ENCODE measurements at places on chromosomes 3 and 15. TPM values are rescaled to one million over a fixed set of nuclear protein-coding genes. Genes with fewer than 3 reads are reported as not detected.

GRCh38 chr3:111819927-111820326 lies 39.1 kb upstream of the PHLDB2 start:
- no peak for DNase-seq

DNA sequence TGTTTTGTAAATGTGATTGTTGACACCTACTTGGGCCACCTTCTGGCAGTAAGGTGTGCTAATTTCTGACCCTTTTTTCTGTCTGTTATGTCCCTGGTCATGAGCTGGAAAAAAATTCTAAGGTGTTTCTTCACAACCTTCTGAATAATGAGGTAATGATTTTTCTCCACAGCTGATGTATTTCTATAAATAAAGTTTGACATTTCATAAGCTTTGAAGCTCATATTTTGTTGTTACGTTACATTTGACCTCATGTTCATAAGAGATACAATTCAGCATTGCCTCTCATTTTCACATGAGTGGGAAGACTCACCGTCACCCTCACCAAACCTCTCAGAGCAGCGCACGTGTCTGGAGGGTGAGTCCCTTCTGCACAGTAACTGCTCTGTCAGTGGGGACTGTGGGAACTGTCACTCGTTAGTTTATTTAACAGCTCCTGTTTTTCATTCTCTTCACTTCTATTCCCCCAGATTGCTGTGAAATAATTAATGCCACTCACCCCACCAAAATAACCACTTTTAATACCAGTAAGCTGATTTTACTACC lies 140.9 kb downstream of the PLCL2 start:
- no peak for DNase-seq

The AGTR1 gene
- total RNA-seq: 0.12 TPM

GRCh38 chr15:95259965-95260364 lies 1028.6 kb downstream of the MCTP2 start:
- DNase-seq: no peak

The RASGRP1 gene
- 0.30 TPM for total RNA-seq

DNA sequence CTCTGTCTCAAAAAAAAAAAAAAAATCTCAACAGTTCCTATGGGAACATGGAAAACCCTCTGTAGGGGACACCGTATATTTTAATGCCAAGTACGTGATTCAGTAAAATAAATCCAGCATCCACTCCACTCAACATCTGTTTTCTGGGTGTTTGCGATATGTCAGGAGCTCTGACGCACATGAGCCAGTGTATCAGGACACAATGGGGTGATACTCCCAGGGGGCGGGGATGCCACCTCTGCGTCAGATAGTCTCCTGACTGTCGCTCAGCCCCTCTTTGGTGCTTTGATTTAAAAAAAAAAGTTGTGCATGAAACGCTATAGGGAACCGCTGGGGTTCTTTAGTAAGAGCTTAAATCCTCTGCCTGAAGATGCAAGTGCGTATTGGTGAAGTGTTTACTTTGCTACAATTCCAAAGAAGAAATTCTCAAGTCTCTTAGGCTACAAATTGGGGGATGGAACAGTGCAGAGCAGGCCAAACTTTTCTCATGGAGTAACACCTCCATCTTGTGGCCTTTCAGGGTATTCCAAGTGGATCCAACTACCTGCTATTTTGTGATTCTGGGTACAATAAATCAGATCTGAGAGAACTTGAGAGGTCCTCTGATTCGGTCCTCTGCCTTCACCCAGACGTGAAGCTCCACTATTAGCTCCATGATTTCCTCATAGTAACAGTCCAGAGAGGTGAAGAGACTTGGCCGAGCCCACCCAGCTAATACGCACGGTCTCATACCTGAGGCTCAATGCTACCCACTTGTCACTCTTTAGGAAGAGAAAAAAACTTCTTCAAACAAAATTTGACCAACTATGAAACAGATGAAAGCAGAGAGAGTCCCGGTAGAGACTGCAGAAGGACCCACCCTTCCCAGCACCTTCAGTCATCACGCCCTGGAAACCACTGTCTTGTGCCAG lies 9.3 kb upstream of the NR2E3 start:
- peak; percentile 72 for DNase-seq

The ZBED2 gene
- 0.28 TPM for total RNA-seq

DNA sequence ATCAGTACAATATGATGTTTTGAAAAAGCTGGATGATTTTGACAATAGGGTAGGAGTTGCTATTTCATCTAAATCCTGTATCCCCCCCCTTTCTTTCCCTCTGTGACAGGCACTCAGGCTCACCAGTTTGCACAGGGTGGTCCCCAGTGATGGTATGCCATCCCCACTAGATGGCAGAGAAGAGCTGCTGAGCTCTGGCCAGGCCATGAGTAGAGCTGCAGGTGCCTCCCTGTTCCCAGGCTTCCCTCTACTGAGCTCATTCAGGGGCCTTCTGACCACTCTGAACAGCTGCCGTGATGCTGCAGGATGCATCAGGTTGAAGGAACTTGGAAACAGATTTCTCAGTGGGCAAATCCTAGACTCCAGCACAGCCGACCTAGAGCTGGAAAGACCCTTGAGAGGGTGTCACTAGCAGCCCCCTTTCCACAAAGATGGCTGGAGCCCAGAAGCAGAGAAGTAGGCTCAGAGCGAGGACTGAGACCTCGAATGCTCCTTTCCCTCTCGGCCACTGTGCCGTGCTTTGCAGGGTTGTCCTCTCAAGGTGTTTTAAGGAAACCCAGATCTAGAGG lies 45.1 kb downstream of the EFCAB12 start:
- DNase-seq: peak; percentile 55

DNA sequence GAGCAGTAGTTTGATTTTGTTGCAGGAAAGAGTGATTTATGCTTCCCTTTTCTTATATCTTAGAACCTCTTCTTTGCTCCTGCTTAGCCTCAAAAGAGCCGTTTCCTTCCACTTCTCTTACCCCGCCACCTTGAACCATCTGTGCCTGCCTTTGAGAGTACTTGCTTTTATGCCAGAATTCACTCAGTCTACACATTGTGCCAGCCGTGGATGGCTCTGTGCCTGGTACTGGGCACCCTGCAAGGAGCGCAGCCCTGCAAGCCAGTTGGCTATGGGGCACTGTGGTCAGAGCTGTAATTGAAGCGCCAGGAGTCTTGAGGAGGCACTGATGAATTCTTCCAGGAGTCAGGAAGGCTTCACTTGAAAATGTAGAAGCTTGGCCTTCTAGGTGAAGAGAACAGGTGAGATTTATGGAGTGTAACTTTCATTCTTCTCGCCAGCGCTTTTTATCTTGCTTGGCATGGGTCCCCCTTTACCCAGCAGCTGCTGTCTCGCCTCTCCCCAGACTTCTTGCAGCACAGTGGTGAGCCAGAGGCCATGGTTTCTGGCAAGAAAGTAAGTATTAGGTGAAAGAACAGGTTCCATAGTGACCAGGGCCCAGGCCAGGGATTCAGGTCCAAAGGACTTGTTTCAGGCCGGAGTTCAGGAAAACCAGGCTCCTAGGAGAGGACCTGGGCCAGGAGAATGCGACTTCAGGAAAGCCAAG lies 4.9 kb downstream of the TMED3 start:
- DNase-seq: no peak

DNA sequence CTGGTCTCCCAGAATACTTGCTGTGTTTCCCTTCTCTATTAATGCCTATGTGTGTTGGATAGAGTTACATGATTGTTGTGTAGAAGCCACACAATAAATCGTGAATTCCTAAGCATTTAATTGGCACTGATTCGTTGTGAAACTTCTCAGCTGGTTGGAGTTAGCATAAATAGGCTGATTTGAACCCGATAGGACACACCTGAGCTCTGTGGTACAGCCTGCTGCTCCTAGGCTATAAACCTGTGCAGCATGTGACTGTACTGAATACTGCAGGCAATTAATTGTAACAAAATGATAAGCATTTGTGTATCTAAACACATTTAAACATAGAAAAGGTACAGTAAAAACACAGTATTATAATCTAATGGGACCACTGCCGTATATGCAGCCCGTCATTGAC lies 4.9 kb downstream of the ACAD11 start:
- DNase-seq: no peak

GRCh38 chr3:72536878-72537267 lies 311.4 kb downstream of the SHQ1 start:
- DNase-seq: no peak

DNA sequence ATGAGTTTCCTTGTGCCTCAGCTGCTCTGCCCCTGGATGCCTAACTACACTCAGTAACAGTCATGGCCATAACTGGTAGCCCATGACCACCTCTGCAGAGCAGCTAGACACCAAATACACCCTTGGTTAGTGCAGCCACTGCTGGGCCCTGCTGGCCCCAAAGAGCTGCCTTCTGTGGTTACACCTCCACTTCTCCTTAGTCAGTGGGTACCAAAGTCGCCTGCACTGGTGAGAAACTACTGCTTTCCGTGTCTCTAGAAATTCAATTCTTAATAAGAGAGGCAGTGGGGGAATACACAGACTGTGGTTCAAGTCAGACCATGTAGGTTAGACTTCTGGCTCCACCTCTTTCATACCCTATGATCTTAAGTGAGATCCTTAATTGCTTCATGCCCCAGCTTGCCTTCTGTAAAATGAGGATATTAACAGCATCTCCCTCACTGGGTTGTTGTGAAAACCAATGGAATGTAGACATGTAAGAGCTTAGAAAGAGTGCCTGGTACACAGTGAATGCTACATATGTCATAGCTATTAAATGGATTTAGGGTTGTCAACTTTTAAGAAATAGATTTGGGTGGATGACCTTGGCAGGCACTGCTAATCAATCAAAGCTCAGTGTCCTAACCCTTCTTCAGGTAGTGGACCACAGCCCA lies 18.2 kb downstream of the HEG1 start:
- no peak for DNase-seq

The FBLN2 gene
- 84.5 TPM for total RNA-seq

The SAMD7 gene
- not detected for total RNA-seq

DNA sequence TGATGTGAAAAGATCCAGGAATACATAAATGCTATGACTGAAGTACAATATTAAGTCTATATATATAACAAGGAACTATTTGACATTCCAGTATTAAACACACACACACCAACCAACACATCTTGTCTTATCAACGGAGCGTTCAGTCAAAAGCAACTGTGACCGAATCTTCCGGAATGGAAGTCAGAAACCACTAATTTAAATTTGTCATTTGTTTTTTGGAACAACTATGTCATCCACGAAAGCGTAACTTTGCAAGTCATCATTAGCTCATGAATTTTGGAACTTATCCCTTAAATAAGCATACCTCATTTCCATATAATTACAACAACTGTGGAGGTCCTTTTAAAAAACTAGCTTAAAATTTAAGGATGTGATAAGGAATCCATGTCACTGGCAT lies 5.0 kb downstream of the ZNF385D start:
- no peak for DNase-seq

DNA sequence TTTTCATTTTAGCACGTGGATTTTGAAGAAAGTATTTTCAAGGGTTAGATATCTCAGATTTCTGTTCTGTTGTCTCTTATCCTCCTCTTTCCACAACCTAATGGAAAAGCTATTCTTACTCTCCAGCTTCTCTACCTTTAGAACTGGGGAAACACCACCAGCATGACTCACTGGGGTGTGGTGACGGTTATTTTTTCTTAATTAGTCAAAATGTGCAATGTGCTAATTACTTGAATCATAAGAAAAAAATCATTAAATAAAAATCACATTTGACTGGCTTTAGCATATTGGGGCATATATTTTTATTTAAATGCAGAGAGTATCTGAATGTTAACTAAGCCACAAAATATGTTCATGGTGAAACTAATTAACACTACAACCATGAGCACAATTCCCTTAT lies 570.7 kb upstream of the AGTR1 start:
- no peak for DNase-seq

- peak; percentile 32 for DNase-seq
Measured at GRCh38 chr15:65862682-65863081, 6.6 kb upstream of the RAB11A start.

DNA sequence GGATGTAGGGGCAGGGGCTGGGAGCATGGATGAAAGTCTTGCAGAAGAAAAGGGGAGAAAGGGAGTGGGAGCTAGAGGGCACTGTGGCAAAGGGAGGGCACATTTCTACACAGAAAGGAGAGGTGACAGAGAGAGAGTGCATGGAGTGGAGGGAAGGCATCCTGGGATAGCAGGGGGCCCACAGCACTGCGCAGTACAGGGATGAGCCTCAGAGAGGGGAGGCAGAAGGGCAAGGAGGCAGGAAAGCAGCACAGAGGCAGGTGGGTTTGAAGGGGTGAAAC lies 5.4 kb downstream of the STOML1 start:
- DNase-seq: no peak

DNA sequence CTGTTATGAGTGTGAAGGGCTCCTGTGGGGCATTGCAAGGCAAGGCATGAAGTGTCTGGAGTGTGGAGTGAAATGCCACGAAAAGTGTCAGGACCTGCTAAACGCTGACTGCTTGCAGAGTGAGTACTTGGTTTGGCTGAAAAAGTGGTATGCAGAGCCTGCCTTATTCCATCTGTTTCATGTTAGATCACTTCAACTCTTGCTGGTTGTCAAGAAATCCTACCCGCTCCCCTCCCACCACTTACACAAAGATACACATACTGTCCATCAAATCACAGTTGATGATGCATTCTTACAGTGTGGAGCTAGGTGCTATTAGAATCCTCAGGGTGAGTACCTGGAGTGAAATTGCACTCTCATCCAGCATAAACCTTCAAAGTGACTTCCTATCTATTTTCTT lies 272.1 kb downstream of the UNC13C start:
- DNase-seq: no peak

GRCh38 chr3:3783696-3784095 lies 15.5 kb upstream of the LRRN1 start:
- no peak for DNase-seq

- DNase-seq: no peak
Measured at GRCh38 chr15:60917461-60918145, 311.5 kb downstream of the RORA start.

The MAGI1 gene
- 21.8 TPM for total RNA-seq

All from HFFc6 (cell line).